ENCODE measurements at places on chromosomes 5 and 9.
A peak's percentile ranks its signal among the peaks of the same experiment; 100 is the strongest.

- peak; percentile 73 for DNase-seq
These were observed 273.5 kb downstream of the NR2F1-AS1 start for GRCh38 chr5:93307557-93307956.

DNA sequence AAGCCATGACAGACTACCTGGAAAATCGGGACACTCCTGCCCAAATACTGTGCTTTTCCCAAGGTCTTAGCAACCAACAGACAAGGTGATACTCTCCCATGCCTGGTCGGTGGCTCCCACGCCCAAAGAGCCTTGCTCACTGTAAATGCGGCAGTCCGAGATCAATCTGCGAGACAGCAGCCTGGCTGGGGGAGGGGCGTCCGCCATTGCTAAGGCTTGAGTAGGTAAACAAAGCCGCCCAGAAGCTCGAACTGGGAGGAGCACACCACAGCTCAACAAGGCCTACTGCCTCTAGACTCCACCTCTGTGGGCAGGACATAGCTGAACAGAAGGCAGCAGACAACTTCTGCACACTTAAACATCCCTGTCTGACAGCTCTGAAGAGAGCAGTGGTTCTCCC, 272.1 kb upstream of the CCNG1 start:
- no peak for DNase-seq

- peak; percentile 31 for DNase-seq
These were observed 369.6 kb upstream of the SEMA6A start for GRCh38 chr5:116944183-116944582.

DNA sequence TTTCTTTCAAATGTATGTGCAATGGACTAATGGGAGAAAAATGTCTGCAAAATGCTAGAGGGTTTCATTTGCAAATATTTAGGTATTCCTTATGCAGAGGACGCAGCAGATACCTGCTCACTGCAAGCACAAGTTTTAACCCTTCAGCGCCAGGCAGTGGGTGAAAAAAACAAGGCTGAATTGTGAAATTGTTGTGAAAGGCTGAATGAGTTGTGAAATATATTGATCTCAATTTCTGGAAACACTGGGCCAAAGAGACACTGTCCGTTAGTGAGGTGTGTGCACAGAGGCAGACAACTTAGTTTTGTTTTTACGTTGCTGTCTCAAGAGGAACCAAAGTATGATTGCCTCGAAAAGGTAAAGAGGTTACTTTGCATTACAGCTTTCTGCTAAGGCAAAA, 18.8 kb downstream of the FUBP3 start:
- no peak for DNase-seq

GRCh38 chr5:159324986-159325385, 5.3 kb downstream of the IL12B start:
- peak; percentile 28 for DNase-seq

DNA sequence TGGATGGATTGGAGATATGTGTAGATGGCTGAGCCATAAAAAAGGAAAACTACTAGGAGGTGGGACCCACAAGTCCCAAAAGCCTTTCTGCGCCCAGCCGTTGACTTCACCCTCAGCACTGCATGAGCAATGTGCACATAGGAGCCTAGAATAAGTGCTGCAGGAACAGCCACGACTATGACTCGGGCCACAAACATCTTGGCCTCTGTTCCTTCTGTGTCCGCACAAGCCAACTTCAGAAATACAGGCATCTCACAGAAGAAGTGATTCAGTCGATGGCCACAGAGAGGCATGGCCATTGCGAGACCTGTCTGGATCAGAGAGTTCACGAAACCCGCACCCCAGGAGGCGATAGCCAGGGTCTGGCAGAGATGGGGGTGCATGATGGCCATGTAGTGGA, 587 bp downstream of the OR2Y1 start:
- DNase-seq = no peak

DNA sequence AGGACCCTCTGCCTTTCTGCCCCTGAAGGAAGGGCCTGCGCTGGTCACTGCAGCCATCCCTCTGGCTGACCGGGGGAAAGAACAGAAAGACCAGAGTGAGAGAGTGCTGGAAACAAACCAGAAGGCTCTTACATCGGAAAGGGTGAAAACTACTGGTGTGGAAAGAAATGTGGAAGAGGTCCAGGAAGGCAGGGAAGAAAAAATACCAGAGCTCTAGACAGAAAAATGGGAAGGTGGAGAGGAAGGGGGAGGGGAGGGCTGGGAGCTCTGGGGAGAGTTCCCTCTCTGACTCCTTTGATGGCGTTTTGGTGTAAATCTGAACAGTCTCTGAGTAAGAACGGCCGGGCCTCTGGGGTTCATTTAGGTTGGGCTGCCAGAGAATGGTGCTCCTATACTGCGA, 47.7 kb downstream of the COL23A1 start:
- DNase-seq = peak; percentile 61

GRCh38 chr5:124887223-124887622, 140.8 kb upstream of the ZNF608 start:
- no peak for DNase-seq

GRCh38 chr9:78316166-78316892, 19.4 kb downstream of the PSAT1 start:
- DNase-seq = no peak

- peak; percentile 53 for DNase-seq
These were observed 206.4 kb downstream of the C9orf50 start for GRCh38 chr9:129414377-129414992.

- DNase-seq = no peak
These were observed 24.9 kb downstream of the TRPM3 start for GRCh38 chr9:71096421-71097108.

- no peak for DNase-seq
These were observed 180.3 kb upstream of the ADRA1B start for GRCh38 chr5:159735749-159736660.

GRCh38 chr5:165119175-165119574, 1613.8 kb downstream of the MAT2B start:
- no peak for DNase-seq

DNA sequence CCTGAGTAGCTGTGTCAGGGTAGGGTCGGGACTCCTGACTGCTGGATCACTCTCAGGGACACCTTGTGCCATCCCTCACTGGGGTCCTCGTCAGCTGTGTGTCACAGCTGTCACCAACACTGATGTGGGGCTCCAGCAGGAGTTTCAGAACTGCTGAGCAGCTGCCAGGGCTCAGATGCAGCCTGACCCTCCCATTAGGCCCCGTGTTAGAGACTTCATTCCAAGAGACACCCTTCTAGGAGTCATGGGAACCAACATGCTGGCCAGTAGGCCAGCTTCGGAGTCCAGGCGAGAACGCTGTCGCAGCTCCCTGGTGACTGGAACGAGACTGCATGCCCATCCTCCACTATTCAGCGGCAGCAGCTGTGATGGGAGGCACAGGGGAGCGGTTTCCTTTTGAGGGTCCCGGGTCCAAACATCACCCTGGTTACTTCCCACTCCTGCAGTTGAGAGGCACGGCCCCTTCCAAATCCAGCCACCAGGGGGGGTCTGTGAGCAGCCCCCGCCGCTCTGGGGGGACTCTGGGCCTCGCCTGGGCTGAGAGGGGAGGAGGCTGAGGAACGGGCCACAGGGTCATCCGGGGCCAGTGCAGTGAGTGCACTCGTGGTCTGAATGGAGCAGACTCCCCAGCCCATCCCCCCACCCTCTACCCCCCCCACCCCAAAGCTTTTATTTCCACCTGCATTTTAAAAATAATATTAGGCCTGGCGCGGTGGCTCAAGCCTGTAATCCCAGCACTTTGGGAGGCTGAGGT, 12.6 kb upstream of the TCF7 start:
- DNase-seq = peak; percentile 20

GRCh38 chr9:73565833-73566465, 414.3 kb downstream of the ANXA1 start:
- no peak for DNase-seq

- DNase-seq = no peak
These were observed 122.3 kb downstream of the VAV2 start for GRCh38 chr9:133869674-133870405.

DNA sequence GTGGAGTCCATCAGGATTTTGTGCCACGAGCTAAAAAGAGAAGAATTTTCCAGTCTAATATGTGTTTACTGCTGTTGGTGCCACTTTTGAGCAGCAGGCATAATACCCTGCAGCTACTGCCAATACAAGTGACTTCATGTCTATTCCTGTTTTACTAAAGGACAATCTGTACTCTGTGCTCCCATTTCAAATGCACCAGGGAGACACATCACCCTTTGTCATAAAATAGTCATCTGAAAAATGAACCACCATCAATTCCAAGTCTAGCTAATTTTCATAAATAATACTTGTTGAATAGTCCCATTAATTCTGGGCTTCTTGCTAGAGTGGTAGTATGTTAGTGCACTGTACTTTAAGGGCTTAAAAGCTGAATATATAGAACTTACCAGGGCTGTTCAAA, 8.9 kb upstream of the PKD2L2 start:
- DNase-seq = no peak

GRCh38 chr9:89608641-89609335, 4.0 kb downstream of the GADD45G start:
- DNase-seq = no peak

GRCh38 chr5:84605241-84605640, 220.6 kb upstream of the EDIL3 start:
- DNase-seq = peak; percentile 11

DNA sequence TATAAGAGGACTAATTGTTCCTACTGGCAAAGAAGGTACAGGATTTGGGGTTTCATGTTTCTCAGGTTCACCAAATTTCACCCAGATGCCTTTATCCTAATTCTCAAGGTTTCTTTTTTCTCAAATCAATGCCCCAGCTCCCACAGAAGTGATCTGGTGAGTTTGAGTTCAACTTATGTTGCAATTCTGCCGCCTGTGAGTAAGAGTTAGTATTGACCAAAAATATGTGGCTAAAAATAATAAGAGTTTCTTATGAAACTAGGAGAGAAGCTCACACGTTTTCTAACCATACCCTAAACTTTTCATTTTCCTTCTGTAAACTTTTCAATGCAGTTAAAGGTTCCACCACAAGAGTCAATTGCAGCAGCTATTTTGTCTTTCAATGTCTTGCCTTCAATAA, 15.1 kb downstream of the SLCO6A1 start:
- DNase-seq = peak; percentile 5

DNA sequence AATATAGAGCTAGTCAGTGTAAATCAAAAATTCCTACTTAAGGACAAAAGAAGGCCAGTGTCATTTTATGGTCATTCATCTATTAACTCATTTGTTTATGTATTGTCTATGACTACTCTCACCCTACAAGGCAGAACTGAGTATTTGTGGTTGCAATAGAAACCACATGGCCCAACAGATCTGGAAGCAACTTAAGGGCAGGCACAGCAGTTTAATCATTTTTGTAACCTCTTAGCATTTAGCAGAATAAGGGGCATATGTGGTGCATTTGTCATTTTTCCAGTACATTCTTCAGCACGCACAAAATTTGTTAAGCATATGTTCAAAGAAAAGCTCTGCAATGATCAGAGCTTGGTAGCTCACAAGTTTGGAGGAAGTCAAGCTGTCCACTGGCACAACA, 1.1 kb downstream of the FKBP15 start:
- DNase-seq = peak; percentile 68

GRCh38 chr5:155532621-155533311, 519.2 kb downstream of the KIF4B start:
- DNase-seq = peak; percentile 2

- DNase-seq = no peak
These were observed 6.5 kb upstream of the MED10 start for GRCh38 chr5:6384856-6385255.

GRCh38 chr5:23284656-23285055, 222.8 kb upstream of the PRDM9 start:
- no peak for DNase-seq

DNA sequence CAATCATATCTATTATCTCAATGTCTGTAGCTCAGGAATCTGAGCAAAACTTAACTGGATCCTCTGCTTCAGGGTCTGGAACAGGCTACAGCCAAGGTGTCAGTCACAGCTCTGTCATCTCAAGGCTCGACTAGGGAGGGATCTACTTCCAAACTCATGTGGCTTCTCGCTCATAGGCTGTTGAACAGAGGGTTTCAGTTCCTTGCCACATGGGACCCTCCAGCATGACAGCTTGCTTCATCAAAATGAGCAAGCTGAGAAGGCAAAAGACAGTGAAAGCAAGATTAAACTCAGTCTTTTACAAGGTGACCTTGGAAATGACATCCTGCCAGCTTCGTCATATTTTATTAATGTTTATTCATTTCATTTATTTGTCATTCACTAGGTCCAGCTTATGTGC, 111.7 kb downstream of the GADD45G start:
- no peak for DNase-seq

GRCh38 chr9:110918316-110919049, 119.8 kb downstream of the LPAR1 start:
- peak; percentile 83 for DNase-seq

DNA sequence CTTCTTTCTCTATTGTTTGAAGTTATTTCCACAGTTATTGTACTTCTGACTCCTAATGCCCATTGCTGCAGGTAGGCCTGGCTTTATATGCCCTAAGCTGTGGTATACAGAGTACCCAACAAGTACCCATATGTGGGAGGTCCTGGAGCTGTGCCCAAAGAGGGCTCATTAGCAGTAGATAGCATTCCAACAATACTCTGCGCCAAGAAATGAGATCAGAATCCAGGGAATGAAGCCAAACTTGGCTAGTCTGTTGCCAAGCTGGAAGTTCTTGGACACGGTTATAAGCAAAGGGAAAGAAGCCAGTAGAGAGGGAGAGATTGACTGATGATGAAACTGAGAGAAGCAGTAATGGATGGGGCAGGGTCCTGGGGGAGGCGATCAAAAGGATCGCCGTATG, 29.7 kb upstream of the FAM169A start:
- peak; percentile 58 for DNase-seq

- no peak for DNase-seq
These were observed 213.7 kb upstream of the SNX2 start for GRCh38 chr5:122561209-122561608.

DNA sequence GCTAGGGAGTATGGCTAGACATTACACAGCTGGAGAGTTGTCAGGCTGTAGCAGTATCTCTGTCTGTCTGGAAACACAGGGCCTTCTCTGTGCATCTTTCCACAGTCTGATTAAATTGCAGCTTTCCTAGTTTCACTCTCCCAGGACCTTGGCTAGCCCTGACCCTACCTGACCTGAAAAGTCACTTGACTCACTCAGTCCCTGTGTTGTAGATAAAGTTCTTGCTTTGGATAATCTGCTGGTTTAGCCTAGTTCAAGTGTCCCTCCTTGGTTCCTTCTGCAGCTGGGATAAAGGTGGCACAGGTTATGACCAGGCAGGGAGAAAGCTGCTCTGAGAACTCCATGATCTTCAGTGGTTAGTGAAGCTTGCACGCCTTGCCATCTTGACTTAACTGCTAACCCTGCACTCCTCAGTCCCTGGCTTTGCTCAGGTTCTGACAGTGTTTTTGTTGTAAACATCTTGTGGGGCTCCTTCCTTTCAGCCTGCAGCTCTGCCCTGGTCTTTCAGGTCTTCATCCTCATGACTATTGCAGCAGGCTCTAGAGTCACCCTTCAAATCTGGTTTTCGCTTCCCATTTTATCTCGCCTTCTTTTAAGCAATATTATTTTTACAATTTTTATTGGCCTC, 101.0 kb downstream of the PIP5K1B start:
- no peak for DNase-seq

- DNase-seq = no peak
These were observed 441.6 kb downstream of the GADD45G start for GRCh38 chr9:90046317-90046861.

- DNase-seq = no peak
These were observed 128.5 kb downstream of the NR3C1 start for GRCh38 chr5:143274952-143275351.
